ENCODE measurements at places on chromosomes 1 and 21.

DNA sequence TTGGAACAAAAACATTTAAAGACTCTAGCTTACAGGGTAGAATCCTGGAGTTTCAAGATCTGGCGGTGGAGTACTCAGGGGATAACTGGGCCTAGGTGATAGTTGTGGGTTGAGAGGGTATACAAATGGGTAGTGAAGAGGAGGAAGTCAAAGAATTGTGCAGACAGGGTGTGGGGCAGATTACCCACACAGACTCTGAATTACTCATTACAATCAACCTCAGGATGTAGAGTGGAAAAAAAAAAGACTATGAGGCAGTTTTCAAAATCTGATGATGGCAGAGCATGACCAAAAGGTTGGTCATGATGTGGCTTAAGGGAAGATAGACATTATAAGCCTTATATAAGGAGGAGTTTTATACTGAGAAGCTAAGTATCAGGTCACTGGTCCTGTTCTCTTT lies 44.1 kb upstream of the GLIS1 start:
- no peak for DNase-seq

- DNase-seq = no peak
Measured at GRCh38 chr1:201485184-201485774, 16.3 kb upstream of the PHLDA3 start.

DNA sequence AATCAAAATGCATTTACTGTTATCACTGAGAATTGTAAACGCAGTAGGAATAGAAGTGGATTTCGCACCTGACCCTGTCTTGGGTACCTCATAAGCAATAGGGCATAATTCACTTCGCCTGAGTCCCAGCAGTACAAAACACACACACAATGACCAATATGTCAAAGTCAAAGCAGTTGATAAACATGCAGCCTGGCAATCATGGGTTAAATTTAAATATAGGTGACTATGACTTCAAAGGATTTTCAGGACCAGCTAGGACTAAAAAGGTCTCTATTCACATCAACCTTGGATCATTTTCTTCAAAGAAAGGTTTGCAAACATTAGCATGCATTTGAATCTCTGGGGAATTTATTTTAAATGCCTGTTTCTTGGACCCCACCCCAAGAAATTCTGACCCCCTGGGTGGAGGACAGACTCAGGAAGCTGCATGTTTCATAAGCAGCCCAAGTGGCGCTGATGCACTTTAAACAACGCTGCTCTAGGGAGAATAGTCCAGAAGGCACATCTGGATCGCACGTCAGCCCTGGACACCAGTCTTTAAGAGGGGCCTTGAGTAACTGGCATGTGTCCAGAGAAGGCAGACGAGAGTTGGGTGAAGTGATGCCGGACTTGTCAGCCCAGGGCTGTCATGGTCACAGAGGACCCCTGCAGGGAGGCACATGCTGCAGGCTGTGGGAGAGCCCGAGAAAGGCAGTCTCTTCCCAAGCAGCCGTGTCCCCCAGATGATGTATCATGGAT lies 55.7 kb upstream of the EFHD2 start:
- DNase-seq = no peak

GRCh38 chr1:150765296-150765976 lies at the start of gene CTSS:
Gene CTSS, minus strand, starts transcription at chr1:150765778. Its CDS starts 1,015 bp downstream, at chr1:150764763.
- DNase-seq = no peak

- no peak for DNase-seq
Measured at GRCh38 chr1:241688940-241689368, 36.9 kb downstream of the WDR64 start.

DNA sequence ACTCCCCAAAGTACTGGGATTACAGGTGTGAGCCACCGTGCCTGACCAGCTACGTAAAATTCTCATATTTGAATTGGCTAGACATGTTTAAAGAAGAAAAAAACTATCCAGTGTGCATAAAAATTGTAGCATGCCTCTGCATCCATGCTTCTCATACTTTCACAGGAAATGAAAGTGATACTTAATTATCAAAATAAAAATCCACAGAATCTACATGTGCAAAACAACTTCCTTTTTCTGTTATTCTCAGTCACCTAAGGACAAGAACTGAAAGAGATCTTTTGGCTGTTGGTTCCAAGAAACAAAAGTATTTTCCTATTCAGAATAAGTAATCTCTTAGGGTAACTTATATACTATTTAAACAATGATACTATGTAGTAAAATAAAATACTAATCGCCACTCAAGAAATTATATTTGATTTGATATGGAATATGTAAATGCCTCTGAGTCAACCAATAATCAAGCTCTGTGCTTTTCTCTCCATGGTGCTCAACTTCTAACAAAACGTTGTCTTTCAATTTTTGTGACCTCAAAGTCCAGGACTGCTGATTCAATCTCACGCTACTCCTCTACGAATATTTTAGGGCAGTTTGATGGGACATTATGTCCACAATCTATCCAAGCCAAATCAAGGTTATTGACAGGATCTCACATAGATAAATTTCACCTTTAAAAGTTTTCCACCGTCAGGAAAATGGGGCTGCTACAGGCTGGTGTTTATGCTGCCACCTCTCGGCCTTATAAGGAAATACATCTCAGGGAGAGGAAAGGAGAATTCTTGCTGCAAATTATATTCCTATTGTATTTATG lies 102.7 kb downstream of the ZNF281 start:
- peak; percentile 47 for DNase-seq

- DNase-seq = no peak
Measured at GRCh38 chr1:154272999-154273563, 652 bp downstream of the HAX1 start.

GRCh38 chr1:83838573-83838972 lies 160.4 kb downstream of the TTLL7 start:
- no peak for DNase-seq

DNA sequence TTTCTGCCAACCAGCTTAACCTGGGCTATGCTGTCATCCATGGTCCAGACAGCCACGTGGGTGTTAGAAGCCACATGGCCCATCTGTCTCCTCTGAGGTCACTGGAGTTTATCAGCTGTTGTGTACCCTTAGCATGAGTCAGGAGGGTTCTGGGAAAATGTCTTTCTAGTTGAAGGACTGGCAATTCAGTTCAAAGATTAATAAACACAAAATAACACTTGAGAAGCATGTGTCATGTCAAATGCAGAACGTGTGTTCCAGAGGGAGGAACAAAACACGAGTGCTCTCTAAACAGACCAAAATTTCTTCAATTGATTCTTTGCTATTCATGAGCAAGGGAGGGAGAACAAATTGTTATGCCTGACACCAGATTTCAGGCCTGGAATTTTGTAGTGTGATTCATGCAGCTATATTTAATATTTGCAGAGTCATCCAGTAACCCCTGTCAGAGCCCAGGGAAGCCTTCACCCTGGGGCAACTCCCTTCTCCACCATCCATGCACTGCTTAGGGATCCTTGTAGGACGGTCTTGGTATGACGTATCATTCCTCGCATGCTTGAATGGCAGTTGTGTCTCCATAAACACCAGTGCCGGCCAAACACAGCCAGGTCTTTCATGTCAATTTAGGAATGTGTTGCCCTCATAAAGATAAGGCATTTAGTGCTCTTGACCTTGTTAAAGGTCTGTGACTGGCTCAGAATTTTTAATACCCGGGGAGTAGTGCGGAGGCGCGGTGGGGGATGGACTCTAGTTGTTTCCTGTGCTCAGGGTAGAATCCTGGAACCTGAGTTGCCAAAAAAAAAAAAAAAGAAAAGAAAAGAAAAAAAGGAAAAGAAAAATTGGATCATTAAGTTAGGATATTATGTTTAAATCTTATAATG lies 27.7 kb upstream of the DYRK1A start:
- peak; percentile 86 for DNase-seq

- DNase-seq = no peak
Measured at GRCh38 chr1:240413732-240414131, 198.2 kb downstream of the GREM2 start.

- no peak for DNase-seq
Measured at GRCh38 chr1:40637470-40638007, 27.9 kb downstream of the RIMS3 start.

- no peak for DNase-seq
Measured at GRCh38 chr1:169103480-169103893, 3.0 kb upstream of the ATP1B1 start.

DNA sequence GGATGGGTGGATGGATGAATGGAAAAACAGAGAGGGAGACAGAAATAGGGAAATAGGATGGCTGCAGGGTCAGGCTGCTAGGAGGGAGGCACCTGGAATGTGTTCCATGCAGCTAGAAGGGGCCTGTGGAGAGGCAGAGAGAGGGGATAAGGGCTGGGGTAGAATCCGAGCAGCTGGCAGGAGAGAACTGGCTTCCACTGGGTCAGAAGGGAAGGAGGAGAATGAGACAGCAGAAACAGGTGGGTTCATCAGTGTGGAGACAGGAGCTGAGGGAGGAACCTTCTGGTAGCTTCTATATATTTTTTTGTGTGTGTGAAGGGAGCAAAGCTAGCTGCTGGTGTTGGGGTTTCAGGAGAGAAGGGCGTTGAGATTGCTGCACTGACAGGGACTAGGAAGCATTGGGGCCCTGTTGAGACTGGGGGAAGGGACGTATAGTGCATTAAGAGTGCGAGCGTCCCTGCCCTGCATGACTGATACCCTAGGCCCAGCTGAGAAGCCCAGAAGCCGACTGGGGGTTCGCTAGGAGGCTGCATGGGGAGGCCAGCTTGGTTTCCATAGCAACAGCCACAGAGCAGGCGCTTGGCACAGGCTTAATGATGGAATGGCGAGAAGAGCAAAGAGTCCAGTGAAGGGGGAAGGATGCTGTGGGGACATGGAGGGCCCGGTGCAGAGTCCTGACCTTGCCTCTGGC lies 14.8 kb upstream of the KIF21B start:
- DNase-seq = no peak

DNA sequence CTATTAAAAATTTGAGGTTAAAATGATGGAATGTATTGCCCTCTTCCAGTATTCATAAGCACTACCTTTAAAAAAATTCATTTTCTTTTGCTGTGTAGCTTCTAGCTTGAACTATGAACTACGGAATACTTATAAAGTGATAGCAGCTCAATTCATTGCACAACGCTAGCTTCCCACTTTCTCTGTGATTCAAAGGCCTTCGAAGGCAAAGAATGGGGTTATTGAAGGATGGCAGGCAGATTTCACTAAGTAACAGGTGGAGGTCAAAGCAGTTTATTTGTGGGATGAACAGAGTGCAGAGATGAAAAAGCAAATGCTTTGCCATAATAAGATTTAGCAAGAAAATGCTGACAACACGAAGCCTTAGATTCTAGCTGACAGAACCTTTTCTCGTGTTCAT lies 290.6 kb downstream of the NFIA start:
- DNase-seq = no peak

DNA sequence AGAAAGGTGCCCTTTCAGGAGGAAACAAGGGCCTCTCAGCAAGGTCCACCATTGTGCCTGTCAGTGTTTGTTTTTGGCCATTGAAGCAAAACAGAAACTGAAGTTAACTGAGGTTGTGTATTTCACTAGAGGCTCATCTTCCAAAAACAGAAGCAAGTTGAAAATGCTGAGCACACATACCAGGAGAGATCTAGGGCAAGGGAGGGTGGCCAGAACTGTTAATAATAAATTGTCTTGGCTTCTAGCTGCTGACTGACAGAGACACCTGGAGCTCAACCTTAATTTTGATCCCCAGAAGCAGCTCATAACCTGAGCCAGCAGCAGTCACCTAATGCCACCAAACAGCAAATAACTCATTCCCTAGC lies 5.2 kb downstream of the AGMAT start:
- DNase-seq = no peak

DNA sequence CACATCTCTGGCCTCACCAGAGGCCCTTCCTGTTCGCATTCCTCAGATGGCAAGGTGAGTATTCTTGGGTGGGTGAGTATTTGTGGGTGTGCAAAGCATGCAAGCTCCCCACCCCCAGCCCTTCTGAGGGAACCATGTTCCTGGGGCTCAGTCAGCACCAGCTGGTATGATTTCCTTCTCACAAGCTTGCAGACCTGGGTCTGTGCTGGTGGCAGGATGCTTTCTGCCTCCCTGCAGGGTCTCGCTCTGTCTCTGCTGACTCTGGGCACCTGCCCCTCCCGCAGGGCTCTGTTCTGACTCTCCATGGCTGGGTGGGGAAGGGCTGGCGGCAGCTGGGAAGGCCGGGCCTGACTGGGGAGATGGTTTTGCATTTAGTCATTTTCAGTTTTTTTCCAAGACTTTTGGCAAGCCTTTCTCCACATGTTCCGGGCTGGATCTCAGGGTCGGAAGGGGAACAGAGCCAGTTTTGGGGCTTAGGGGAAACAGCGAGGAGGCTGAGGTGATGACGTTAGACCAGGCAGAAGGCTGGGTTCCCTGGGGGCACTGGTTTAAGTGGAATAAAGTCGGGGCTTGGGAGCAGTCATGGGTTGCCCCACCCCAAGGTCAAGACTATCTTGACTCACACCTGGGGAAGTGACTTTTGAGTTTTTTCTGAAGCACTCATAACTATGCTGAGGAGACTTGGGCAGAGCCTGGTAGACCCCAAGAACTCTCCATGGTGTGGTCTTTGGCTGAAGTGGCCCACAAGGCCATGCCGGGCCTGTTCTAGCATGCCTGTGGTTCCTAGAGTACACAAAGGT lies 6.2 kb downstream of the RASSF5 start:
- no peak for DNase-seq

DNA sequence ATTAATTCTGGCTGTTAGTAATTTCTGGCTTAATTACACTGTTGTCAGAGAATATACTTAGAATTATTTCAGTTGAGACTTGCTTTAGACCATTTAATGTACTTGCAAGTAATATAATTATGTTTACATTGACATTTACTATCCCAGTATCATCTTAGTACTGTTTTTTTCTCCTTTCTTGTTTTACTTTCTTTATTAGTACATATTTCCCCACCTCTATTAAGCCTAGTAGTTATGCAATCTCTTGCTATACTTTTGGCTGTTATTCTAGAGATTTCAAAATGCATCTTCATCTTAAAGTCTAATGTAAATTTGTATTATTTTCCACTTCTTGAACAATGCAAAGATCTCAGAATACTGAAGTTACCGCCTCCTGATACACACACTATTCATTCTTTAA lies 24.4 kb downstream of the BRWD1 start:
- DNase-seq = no peak

DNA sequence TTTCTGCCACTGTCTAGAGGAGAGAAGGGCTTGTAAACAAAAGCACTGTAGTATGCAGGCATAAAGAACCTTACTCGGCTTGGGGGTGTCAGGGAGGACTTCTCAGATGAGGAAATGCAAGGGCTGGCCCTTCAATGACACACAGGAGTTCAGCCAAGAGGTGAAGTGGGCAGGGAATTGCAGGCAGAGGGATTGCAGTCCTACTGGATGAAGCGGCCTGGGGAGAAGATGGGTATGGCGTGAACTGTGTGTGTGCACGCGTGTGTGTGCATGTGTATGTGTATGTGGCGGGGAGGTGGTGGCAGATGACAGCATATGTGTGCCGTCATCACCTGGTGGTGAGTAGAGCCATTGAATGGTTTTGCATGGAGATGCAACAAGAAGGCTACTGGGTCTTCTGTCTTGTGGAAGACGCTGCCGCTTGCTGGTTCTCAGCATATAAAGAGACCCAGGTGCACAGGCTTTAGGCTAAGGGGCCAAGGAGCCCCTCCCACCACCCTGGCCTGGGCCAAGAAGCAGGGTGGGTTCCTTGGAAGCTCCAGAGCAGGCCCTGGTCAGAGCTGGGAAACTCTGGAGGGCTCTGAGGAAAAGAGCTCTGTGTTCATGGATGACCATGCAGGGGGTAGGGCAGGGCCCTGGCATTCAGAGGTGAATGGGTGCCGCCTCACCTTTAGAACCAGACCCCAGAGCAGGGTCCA lies 4.1 kb upstream of the EPS8L3 start:
- no peak for DNase-seq

GRCh38 chr1:50841791-50842387 lies 118.2 kb downstream of the FAF1 start:
- DNase-seq = no peak

Measured in Caco-2 (cell line).